MG63 (cell line): ENCODE measurements at places on chromosomes 7 and 10. TPM values are rescaled to one million over a fixed set of nuclear protein-coding genes. Genes with fewer than 3 reads are reported as not detected.

Gene TNS3
- total RNA-seq, result 27.6 and 43.1 TPM in 2 replicates

Gene CTAGE8
- 0.57 TPM in 1 of 2 replicates, not detected in the other for total RNA-seq

GRCh38 chr10:88120599-88121333, 257.3 kb downstream of the PTEN start:
- no peak for DNase-seq

Gene RASA4B
- 0.12 and 1.7 TPM in 2 replicates for total RNA-seq

Gene GJD4
- not detected in 2 replicates for total RNA-seq
